Activated T-cell treated with anti-CD3 and anti-CD28 coated beads for 4 hours (primary cell): ENCODE measurements at places on chromosomes 1 and 21.

- DNase-seq, result no peak
These were observed 5.9 kb upstream of the STUM start for GRCh38 chr1:226542623-226543103.

- no peak for DNase-seq
These were observed 54.8 kb downstream of the SIPA1L2 start for GRCh38 chr1:232574889-232575762.

DNA sequence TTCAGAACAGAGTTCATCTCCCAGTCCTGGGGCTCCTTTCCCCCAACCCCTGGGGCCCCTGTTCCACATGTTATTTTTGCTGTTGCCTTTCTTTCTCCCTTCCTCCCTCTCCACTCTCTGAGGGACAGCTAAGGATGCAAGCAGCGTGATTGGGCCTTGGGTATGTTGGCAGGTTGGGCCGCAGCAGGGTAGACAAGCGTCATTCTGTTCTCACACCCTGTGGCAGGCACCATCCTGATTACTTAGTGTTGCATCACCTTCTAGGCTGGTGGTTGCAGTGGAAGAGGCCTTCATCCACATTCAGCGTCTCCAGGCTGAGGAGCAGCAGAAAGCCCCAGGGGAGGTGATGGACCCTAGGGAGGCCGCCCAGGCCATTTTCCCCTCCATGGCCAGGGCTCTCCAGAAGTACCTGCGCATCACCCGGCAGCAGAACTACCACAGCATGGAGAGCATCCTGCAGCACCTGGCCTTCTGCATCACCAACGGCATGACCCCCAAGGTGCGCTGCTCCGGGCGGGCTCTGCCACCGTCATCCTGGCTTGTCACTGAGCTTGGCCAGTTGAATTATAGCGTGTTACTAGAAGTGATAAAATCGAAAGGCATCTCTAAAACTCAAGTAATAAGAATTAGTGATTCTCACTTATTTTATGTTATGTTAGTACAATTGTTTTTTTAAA, 43.4 kb downstream of the VANGL1 start:
- DNase-seq, result no peak

DNA sequence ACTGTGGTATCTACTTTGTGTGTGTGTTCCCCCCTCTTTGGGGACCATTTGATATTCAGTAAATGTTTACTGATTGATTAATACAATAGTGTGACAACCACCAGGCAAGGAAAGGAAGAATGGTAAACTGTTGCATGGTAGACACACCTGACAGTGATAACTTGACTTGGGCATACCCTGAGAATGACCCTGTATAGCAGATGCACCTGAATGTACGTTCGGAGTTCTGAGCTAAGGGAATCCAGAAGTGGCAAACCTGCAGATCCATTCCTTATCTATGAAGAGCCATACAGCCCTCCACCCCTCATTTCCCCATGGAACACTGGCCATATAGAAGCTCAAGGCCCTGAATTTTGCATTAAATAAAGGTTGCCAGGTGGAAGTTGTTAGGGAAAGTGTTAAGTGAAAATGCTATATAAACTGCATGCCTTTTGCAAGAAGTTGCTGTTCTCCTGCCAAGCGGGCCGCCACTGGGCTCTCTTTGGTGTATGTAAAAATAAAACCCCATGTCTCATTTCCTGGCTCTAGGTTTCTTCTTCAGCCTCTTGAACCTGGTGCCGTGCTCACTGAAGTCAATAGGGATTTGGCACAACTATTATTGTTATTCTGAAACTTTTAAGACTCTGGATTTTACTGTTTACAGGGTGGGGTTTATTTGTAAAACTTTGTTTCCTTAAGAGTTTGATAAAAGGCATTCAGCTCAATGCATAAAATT, 32.6 kb upstream of the DENND1B start:
- no peak for DNase-seq

DNA sequence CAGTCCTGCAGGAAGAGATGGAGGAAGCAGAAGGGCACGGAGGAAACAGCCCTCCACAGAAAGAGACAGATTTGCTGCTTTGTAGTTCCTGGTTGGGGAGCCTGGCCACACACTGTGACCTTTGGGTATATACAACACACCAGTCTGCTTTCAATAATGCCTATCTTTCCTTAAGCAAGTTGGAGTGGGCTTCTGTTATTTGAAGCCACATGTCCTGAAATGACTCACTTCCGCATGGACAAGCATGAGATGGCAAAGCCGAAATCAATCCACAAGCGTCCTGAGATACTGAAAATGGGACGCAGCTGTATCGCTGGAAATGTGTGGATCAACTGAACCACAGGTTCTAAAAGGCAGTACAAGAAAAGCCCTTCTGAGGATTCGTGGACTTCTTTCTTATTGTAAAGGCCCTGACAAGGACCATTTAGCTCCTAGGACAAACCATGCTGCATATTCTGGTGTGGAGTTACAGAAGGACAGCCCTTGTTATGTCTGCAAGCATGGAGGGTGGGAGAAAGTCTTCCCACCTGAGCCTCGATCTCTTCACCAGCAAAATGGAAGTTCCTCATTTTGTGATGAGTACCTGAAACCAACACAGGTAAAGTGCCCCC, 22.7 kb upstream of the FHAD1 start:
- no peak for DNase-seq

DNA sequence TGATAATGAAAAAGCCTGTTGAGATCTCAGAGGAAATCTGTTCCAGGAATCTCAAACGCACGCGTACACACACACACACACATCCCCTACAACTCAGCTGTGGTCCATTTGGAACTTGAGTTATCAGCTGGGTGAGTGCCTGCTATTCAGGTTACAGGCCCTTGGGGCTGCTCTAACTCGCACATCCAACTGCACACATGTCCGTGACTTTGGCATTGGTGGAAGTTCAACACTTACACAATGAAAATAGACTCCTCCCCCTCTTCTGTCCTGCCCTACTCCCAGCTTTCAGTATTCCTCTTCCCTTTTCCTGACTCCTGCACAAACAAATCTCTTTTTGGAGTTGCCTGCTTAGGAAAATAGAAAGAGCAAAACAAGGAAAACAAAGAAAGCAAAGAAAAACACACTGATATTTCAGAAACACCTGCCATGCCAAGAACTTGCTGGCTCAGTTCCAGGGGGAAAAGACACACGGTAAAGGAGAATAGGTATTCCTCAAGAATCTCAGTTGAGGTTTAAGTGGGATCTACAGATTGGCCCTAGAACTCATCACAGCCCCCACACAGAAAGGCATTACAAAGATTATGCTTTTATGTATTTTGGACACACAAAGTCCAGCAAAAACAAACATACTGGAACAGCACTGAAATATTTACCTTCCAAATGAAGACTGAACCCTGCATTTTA, 140.9 kb downstream of the TGFBR3 start:
- DNase-seq, result no peak

GRCh38 chr1:39574646-39575045, 1.9 kb downstream of the PABPC4 start:
- no peak for DNase-seq
